Stimulated activated CD8-positive, alpha-beta memory T cell treated with anti-CD3 and anti-CD28 coated beads, Interleukin-15, amount 100 ng/mL, for 24 hours (primary cell): ENCODE measurements at places on chromosomes 1 and 21.

DNA sequence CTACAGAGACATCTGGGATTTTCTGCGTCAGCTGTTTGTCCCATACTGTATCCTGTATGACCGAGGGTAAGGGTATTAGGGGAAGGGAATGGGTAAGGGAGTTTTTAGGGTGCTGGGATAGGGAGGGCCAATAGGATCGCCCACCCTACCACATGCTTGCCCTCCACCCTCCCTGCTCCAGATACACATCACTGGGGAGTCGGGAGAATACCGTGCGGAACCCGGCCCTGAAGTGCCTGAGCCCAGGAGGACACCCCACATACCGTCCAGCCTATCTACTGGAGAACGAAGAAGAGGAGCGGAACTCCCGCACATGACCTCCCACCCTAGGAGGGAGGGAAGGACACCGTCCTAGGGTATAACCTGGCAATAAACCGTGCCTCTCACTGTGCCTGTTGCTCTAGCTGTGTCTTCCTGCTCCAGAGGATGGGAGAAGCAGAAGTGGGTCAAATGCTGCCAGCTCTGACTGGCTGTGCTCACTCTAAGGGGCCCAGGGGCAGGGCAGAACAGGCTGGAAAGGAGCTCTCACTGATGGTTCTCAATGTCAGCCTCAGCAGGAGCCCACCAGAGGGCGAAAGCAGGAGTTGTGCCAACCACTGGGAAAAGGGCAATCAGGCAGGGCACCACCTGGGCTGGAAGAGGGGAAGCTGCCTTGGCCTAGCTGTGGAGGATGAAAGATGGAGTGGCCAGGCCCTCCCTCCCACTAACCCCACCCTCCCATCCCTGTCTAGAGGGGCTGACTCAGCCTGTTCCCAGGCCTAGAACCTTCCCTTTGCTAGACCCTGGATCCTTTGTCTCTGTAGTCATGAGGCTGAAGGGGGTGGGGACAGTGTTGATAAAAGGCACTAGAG, 440 bp upstream of the LENEP start:
- no peak for DNase-seq

DNA sequence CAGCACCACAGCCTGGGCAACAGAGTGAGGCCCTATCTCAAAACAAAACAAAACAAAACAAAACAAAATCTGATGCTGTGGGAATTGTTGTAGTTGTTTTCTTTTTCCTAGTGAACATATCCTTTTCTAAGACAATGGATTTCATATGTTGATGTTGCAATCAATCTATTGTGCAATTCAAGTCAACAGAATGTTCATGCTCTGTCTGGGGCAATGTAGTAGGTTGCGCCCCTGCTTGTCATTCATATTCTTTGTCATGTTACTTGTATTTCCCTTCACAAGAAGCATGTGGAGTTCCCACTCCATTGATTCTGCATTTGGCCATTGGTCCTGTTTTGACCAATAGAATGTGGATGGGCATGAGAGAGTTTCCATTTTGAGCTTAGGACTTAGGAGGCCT, 223.9 kb downstream of the DUSP10 start:
- no peak for DNase-seq

GRCh38 chr1:232608427-232608826, 21.5 kb downstream of the SIPA1L2 start:
- no peak for DNase-seq

DNA sequence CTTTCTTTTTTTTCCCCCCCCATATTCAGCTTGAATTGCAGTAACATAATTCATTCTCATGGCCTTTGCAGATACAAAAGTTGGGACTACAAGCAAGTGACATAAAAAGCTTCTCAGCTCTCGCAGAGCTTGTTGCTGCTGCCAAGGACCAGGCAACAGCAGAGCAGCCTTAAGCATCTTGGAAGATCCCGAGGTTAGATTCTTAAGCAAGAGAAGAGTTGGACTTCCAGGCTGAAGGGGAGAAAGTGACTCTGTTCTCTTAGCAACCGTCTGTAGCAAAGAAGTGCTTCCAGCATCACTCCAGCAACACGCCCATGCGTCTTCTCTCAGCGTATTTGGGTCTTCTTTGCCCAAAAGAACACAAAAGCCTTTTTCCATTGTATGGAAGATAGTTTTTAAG, 20.7 kb downstream of the AGT start:
- no peak for DNase-seq

GRCh38 chr1:201139756-201140155, 12.8 kb upstream of the ASCL5 start:
- no peak for DNase-seq

DNA sequence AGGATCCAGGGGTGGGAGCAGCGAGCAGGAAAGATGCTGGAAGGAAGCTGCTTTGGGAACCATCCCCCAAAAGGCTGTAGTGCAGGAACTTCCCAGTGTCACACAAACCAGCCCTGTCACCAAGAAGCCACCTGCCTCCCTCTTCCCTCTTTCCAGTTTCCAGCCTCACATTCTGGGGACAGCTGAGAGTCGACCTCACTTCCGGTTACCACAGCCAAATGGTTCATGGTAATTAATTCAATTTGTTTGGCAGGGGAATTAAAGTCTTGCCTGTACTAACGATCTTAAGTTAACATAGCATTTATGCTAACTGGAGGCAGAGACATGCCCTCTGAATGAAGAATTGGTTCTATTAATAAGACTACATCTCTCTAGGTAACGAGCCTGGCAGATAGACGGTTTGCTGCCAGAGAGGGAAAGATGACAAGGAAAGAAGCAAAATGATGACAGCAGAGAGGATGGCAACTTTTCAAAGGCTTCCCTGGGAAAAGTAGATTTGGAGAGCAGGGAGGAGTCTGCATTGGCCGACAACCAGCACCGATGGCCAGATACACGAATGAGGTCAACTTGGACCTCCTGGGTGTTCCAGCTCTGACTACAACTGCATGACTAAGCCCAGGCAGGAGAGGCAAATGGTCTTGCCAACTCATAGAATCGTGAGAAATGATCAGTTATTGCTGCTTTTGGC, 64.1 kb downstream of the TMCO4 start:
- DNase-seq: no peak

GRCh38 chr1:247639381-247639981, 34.1 kb downstream of the OR2G3 start:
- peak; percentile 7 for DNase-seq

- DNase-seq: no peak
These were observed 23.3 kb downstream of the SLC44A3 start for GRCh38 chr1:94843430-94843829.

DNA sequence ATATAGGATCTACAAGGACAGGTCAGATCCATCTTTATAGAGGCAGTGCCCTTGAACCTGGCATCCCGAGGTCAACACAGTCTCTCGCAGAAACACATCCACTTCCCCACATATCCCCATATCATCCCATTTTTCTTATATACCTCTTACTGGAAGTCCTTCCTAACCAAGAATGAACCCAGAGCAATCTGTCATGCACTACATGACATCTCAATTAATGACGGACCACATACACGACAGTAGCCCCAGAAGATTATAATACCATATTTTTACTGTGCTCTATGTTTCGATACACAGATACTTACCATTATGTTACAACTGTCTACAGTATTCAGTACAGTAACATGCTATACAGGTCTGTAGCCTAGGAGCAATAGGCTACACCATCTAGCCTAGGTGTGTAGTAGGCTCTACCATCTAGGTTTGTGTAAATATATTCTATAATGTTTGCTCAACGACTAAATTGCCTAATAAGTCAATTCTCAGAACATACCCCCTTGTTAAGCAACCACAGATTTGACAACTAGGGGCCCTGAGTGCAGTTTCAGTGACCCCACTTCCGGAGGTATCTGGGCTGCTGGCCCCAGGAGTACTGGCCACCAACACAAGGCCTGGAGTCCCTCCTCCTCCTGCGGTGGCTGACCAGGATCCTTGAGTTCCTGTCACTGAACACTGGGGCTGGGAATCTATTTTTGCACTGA, 28.1 kb downstream of the PTPN14 start:
- DNase-seq: no peak

DNA sequence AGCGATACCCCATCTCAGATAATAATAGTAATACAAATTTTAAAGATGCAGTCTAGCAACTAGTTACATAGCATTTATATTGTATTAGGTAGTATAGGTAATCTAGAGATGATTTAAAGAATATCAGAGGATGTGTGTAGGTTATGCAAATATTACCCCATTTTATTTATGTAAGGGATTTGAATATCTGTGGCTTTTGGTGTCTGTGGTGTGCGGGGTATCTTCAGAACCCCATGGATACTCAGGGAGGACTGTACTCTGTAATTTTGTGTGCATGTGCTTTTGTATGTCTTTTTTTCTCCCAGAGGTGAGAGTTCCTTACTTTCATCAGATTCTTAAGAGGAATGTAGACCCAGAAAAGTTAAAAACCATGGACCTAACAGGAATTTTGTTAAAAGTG, 12.8 kb downstream of the RNF2 start:
- no peak for DNase-seq

GRCh38 chr21:26130249-26130881, 40.2 kb downstream of the APP start:
- no peak for DNase-seq

- DNase-seq: no peak
These were observed 6.4 kb downstream of the DYRK1A start for GRCh38 chr21:37372951-37373350.

- no peak for DNase-seq
These were observed 698.8 kb downstream of the MATN1 start for GRCh38 chr1:30024411-30025195.

- no peak for DNase-seq
These were observed 23.1 kb upstream of the PHTF1 start for GRCh38 chr1:113782406-113782805.

DNA sequence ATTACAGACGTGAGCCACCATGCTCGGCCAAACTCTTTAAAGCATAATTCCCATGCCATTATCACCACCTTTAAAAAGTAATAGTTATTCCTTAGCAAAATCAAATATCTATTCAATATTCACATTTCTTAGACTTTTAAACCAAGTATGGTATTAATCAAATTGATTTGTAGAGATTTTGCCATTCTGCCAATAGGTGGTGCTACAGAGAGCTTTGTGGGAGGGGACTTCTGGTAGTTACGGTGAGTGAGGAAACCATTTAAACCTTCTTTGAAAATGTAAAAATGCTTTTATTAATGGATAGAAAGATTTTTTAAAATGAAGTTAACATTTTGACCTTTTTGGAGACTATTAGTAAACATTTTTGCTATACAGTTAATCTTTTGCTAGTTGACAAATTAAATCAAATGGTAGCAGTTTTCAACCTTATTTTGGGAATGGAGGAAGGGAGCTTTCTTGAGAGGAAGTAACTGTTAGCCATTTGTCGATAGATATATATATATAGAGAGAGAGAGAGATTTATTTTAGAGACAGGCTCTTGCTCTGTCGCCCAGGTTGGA, 19.3 kb downstream of the IARS2 start:
- DNase-seq: no peak

DNA sequence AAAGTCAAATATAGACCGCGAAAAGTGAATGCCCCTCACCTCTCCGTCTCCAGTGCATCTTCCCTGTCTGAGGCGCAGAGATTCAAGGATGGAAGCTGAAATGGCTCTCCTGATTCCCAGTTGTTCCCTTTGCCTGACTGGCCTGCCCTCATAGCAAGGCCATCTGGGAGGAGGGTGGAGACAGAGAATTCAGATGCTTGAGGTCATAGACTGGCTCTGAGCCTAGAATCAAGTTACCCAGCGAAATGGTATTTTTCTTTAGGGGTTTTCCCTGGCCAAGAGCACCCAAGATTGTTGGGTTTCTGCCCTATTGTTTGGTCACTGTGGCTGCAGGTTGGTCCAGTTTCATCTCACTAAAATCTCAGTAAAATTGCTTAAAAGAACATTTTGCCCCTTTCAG, 7.2 kb downstream of the METTL13 start:
- DNase-seq: no peak

DNA sequence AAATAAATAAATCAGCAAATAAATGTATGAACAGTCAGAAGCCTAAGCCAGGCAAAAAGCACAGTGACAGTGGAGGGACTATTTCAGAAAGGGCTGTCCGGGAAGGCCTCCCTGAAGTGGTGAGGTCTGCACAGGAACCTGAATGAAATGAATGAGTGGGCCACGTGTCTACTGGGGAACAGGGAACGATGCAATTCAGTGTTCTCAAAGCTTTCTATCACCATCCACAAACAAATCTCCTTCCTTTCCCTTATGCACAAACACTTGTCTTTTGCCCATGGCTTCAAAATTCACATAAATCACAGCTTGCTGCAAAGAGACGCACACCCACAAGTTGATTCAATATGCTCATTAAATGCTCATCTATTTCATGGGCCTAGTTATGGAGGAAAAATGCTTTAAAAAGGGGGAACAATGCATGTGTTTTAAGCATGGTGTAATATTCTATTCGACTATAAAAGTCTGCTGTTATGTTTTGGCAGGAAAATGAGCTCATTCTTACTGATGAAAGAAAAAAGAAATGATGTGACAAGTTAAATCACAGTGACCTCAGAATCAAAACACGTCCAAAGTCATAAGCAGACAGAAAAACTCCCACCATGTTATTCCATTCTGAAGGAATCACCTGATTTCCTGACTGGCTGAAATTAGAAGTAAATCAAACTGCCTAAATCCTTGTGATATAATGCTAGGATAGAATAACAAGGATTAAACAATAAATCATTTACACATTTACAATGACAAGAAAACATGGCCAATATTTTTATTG, 21.6 kb downstream of the URB1 start:
- no peak for DNase-seq

DNA sequence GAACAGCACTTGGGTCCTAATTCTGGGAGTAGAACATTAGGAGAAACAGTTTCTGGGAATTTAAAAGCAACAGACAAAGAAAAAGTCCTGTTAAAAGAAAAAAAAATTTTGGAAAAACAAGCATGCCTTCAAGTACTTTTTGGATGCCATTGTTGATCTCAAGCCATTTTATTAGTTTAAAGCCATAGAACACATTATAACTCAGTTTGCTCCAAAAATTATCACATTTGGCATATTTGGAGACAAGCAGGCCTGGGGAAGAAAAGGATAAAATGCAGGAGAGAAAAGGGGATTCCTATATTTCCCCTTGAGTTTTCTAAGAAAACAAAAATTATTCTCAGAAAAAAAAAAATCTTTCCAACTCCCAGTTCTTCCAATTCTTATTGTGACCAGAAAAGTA, 146.8 kb downstream of the TENT5C start:
- no peak for DNase-seq

DNA sequence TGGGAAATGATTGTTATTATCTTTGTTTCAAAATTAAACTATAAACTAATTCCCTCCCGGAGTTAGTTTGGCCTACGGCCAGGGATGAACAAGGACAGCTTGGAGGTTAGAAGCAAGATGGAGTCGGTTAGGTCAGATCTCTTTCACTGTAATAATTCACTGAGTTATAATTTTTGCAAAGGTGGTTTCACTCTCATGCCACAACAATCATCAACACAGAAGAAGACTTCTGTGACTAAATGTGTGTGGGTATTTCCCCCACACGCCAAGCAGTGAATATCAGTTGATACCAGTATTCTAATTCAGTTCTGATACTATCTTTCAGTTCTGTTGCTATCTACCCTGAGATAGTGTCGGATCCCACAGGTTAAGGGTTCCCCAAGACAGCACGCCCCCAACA, 215.1 kb downstream of the S1PR1 start:
- DNase-seq: no peak

DNA sequence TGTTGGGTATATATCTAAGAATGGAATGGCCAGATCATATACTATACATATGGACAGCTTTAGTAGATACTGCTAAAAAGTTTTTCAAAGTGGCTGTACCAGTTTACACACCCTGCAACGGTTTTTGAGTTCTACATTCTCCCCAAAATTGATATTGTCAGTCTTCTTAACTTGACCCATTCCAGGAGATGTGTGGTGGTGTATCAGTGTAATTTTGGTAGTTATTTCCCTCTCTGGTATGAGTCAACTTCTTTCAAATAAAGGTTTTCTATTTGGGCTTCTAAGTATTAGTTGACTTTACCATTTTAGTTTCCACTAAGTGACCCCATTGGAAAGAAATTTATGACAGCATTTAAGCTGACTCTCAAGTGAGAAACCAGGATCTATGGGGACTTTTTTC, 29.2 kb downstream of the INKA2 start:
- DNase-seq: no peak
